Substantia nigra (tissue), 51 donors: ENCODE measurements at places on chromosomes 16 and 17.

DNA sequence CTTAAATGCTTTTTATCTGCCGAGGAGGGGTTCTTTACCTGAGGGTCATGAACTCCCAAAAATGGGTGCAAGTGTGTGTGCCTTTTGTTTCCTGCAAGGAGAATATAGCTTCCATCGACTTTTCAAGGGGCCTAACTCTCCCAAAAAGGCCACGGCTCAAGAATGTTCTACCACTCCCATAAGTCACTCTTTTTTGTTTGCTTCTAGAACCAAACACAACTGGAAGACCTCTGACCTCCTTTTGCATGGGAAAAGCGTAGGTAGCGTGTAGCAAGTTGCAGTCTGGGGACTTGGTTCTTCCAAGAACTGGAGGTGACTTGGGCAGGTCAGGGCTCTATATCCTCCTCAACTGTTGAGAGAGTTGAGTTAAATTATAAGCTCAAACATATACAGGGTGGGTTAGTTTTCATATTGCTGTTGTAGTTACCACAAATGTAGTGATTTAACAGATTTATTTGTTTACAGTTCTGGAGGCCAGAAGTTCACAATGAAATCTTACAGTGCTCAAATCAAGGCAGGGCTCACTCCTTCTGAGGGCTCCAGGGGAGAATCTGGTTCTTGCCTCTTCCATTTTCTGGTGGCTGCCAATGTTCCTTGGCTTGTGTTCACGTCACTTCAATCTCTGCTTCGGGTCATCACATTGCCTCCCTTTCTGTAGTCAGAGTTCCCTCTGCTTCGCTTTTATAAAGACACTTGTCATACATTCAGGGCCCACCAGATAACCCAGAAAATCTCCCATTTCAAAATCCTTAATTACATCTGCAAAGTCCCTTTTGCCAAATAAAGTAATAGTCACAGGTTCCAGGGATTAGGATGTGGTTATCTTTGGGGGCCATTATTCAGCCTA lies 1.4 kb downstream of the TMEM97 start:
- DNase-seq, result no peak

GRCh38 chr17:50845240-50846147 lies 10.1 kb downstream of the WFIKKN2 start:
- no peak for DNase-seq

DNA sequence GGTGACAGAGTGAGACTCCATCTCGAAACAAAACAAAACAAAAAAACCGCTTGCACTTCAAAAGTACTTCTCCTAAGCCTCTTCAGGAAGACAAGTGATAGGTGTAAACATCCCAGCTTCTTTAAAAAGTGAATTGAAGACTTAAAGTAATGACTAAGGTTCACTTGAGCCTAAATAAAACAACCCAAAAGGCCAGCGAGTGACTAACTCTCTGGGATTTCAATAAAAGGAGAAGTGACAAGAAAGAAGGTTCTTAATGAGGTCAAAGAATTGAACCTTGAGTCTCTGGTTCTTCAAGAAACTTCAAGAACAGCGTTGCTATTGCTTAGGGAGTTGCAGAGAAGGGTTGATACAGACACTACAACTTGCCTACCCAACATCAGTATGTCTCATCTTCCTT lies 42.2 kb downstream of the STX8 start:
- no peak for DNase-seq

DNA sequence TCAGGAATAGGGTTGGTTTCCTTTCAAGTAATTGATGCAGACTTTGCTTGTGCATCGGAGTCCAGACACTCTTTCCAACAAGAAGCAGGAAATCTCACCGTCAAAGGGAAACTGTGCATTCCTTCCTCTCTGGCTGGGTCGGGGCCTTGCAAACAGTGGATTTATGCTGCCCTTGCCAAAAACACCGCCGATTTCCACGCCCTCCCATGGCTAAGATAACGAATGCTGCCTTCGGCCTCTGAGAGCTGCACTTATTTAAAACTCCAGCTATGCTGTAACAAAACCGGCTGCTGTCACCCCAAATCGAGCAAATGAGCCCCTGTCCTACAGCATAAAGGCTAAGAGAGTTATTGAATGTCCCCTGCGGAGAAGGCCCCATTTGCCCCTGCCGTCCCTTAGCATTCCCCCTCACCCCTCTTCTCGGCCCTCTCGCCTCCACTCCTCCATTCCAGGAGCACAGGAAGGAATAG lies 275.5 kb upstream of the IRX5 start:
- no peak for DNase-seq
